ENCODE measurements at places on chromosomes 7 and 10.

GRCh38 chr7:117950601-117951260, 77.5 kb upstream of the CTTNBP2 start:
- peak; percentile 61 for DNase-seq
- peak overlapping the region; percentile 37 for H3K4me3 ChIP-seq
- H3K4me1 ChIP-seq = peaks cover 67% of the 10 kb centered on the region
- H3K27ac ChIP-seq = peak overlapping the region; percentile 92
- no peaks in the 10 kb centered on the region for H3K27me3 ChIP-seq

- peaks cover 7% of the 10 kb centered on the region for H3K4me1 ChIP-seq
- H3K4me3 ChIP-seq = no peak overlapping the region
- H3K27me3 ChIP-seq = no peaks in the 10 kb centered on the region
- no peaks in the 10 kb centered on the region for H3K36me3 ChIP-seq
- DNase-seq = no peak
These were observed 68.5 kb downstream of the AKR1C4 start for GRCh38 chr10:5265139-5265538.

GRCh38 chr10:34124522-34125035, 690.5 kb downstream of the PARD3 start:
- H3K36me3 ChIP-seq = no peaks in the 10 kb centered on the region
- H3K27me3 ChIP-seq = no peaks in the 10 kb centered on the region
- DNase-seq = peak; percentile 100
- H3K4me1 ChIP-seq = peaks cover 33% of the 10 kb centered on the region
- H3K27ac ChIP-seq = peak overlapping the region; percentile 55

DNA sequence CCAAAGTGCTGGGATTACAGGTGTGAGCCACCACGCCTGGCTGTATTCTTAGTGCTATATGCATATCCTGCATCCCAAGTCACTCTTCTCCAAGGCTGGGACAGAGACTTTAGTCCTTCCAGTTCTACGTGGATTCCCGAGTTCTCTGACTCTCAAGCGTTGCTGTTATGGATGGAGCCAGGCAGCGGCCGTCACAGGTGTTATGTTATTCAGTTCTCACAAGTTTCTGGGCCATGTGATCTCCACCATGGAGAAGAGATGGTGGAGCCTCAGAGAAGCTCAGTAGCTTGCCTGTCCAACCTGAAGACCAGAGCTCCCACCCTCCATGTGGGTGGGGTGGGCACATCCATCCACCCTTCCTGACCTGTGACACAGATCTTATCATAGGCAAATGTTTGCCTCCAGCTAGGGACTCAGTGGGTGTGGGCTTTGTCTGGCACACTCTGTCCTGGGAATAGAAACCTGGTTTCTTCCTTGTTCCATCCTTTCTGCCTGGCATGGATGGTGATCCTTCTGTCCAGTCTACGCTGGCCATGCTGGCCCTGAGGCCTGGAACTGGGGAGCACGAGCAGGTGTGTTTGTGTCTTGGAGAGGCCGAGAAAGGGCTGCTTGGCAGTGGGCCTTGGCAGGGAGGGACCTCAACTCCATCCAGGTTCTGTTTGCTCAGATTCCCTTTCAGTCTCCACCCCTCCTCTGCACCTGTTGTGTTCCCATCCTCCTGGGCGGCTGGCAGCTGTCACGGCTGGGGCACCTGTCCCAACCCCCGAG, 55.3 kb downstream of the NEURL1 start:
- H3K4me1 ChIP-seq = no peaks in the 10 kb centered on the region
- H3K4me3 ChIP-seq = no peak overlapping the region
- H3K36me3 ChIP-seq = no peaks in the 10 kb centered on the region
- no peak for DNase-seq
- no peak overlapping the region for H3K27ac ChIP-seq
- no peaks in the 10 kb centered on the region for H3K27me3 ChIP-seq

DNA sequence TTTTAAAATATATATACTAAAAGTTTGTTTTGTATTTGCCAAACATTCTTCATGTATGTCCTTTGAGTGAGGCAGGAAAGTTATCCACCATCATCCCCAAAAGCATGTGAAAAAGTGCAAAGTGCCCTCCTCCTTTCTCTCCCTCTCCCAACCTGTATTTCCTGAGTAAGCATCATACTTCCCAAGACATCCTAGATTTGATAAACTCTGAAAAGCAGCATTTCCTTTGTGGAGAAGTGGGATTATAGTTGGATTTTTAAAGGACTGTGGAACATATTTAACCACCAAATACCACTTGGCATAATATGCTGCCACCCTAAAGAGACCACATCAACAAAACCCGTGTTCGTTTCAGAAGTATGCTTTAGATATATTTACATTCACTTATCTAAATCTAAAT, 36.9 kb downstream of the NET1 start:
- no peak for DNase-seq
- H3K4me1 ChIP-seq = 0 out of 2 replicates have a peak, but pooled peaks cover 4% of the 10 kb centered on the region
- no peak overlapping the region for H3K27ac ChIP-seq
- H3K36me3 ChIP-seq = peaks cover 36% of the 10 kb centered on the region
- H3K27me3 ChIP-seq = no peaks in the 10 kb centered on the region
- peak overlapping the region; percentile 92 for H3K4me3 ChIP-seq

- H3K36me3 ChIP-seq = no peaks in the 10 kb centered on the region
- H3K4me3 ChIP-seq = no peak overlapping the region
- H3K27me3 ChIP-seq = peaks cover 28% of the 10 kb centered on the region
- H3K4me1 ChIP-seq = no peaks in the 10 kb centered on the region
- DNase-seq = no peak
These were observed 12.0 kb upstream of the AOAH start for GRCh38 chr7:36736090-36736898.

DNA sequence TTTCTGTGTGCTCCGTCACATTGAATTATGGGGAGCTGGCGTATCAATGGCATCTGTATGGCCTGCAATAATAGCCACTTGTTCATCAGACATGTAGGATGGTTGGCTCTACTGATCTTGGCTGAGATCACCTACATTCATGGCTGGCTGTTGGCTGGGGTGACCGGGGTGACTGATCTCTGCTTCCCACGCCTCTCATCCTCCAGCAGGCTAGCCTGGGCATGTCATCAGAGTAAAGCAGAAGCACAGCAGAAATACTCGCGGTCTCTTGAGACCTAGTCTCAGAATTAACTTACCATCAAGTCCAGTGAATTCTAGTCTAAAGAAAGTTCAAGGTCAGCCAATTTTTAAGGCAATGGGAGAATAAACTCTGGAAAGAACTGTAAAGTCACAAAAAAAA, 257.7 kb upstream of the GLI3 start:
- no peaks in the 10 kb centered on the region for H3K27me3 ChIP-seq
- no peaks in the 10 kb centered on the region for H3K36me3 ChIP-seq
- DNase-seq = no peak

DNA sequence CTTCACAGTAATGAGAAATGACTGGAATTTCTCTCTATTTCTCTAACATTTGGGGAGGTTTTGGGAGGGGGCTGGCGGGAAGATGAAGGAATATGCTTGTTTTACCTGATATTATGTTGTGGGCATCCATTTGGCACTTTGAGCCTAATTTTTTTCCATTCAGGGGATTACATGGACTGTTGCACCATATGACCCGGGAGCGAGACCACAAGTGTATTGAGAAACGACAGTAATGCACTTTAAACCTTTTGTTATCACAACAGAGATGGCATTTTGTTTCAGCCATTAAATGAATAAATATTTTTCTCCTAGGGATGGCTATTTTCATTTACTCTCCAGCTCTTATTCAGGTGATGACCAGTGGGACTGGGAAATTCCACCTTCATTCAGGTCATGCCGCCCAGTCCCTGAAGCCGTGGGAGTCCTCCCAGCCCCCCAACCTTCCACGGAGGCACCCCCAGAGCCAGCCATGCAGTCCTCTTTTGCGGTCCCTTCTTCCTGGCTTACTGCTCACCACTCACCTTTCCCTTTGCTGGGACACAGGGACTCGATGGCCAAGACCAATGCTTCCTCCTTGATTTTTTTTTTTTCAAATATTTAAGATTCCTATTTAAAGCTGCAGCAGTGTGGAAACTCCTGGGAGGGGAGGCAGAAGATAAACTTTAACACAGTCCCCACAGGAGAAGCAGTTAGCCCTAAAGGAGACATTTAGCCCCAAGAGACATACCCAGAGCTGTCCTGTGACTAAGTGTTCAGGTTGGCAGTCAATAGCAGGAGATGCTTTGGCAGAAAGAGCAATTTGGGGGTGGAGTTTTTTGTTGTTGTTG, 190.9 kb upstream of the YAE1 start:
- H3K4me3 ChIP-seq = no peak overlapping the region
- no peaks in the 10 kb centered on the region for H3K4me1 ChIP-seq
- peaks cover 57% of the 10 kb centered on the region for H3K27me3 ChIP-seq
- no peak overlapping the region for H3K27ac ChIP-seq

DNA sequence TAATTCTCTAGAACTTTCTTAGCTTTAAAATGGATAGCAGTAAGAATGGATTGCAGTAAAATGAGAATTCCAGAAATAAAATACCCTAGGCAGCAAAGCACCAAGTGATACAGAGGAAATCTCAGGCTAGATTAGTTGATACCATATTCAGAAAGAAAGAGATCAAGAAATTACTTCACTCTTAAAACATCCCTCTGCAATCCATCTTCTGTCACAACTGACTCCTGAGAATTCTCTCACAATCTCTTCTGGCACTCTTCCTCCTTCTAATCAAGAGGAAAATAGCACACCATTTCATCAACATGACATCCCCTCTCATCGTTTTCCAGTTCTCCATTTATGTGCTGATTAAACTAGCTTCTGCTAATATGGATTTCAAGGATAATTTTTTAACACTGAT, 42.2 kb upstream of the LAMB1 start:
- H3K4me3 ChIP-seq = no peak overlapping the region
- H3K27ac ChIP-seq = no peak overlapping the region
- H3K36me3 ChIP-seq = no peaks in the 10 kb centered on the region

GRCh38 chr7:26369593-26369992, 77.9 kb downstream of the SNX10 start:
- no peak overlapping the region for H3K4me3 ChIP-seq
- H3K27ac ChIP-seq = no peak overlapping the region
- peak; percentile 82 for DNase-seq
- no peaks in the 10 kb centered on the region for H3K4me1 ChIP-seq
- H3K27me3 ChIP-seq = no peaks in the 10 kb centered on the region

DNA sequence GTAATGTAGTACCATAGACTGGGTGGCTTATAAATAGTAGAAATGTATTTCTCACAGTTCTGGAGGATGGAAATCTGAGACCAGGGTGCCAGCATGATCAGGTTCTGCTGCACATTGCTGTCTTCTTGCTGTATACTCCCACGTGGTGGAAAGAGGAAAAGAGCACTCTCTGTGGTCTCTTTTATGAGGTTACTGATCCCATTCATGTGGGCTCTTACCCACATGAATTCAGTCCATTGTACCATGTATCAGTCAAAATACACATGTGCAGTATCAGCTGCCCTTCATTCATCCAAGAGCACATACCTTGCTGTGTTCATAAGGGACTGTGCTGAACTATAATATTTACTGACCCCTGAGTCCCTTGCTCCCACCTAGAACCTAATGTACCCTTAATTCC, 17.1 kb downstream of the PNLIPRP2 start:
- peak; percentile 25 for DNase-seq
- H3K27me3 ChIP-seq = no peaks in the 10 kb centered on the region
- no peak overlapping the region for H3K4me3 ChIP-seq
- H3K27ac ChIP-seq = no peak overlapping the region
- H3K36me3 ChIP-seq = no peaks in the 10 kb centered on the region

DNA sequence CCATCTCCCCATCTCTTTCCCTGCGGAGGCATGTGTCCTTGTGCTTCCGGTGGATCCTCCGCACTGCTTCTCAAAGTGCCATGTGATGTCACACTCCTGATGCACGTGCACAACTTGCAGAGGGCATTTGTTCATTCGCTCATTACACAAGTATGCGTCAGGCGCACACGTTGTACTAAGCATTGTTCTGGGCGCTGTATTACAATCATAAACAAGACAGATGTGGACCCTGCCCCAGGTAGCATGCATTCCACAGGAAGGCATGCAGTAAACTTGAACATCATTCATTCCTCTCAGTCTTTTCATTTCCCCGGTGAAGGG, 9.0 kb upstream of the RAMP3 start:
- no peaks in the 10 kb centered on the region for H3K4me1 ChIP-seq
- H3K36me3 ChIP-seq = no peaks in the 10 kb centered on the region
- no peak overlapping the region for H3K4me3 ChIP-seq
- DNase-seq = no peak
- no peak overlapping the region for H3K27ac ChIP-seq

- no peak overlapping the region for H3K27ac ChIP-seq
- H3K4me1 ChIP-seq = no peaks in the 10 kb centered on the region
- no peaks in the 10 kb centered on the region for H3K36me3 ChIP-seq
- no peak overlapping the region for H3K4me3 ChIP-seq
- no peaks in the 10 kb centered on the region for H3K27me3 ChIP-seq
- no peak for DNase-seq
These were observed 548.2 kb upstream of the PFKP start for GRCh38 chr10:2519139-2519538.

- no peaks in the 10 kb centered on the region for H3K36me3 ChIP-seq
- H3K4me3 ChIP-seq = no peak overlapping the region
- H3K4me1 ChIP-seq = no peaks in the 10 kb centered on the region
- DNase-seq = no peak
- peaks cover 37% of the 10 kb centered on the region for H3K27me3 ChIP-seq
These were observed 214.1 kb downstream of the HERPUD2 start for GRCh38 chr7:35480806-35481205.

DNA sequence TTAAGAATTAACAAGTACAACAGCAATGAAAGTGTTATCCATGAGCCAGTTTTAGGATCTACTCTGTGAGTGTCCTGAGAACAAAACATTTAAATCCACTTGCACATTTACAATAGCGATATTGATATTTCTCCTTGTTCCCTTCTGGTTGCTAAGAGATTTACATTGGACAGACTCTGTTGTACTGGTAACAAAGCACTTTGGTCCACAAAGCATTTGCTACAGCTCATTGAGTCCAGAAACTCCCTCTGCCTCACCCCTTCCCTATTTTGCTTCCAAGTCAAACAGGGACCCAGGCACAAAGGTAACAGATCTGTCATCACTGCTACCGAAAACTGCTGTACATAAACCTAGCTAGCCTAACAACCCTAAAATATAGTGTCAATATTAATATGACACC, 2.1 kb downstream of the ANK3 start:
- no peak overlapping the region for H3K27ac ChIP-seq
- H3K4me3 ChIP-seq = no peak overlapping the region
- no peaks in the 10 kb centered on the region for H3K36me3 ChIP-seq
- DNase-seq = peak; percentile 68
- no peaks in the 10 kb centered on the region for H3K27me3 ChIP-seq
